ENCODE measurements at places on chromosomes 4 and X.

DNA sequence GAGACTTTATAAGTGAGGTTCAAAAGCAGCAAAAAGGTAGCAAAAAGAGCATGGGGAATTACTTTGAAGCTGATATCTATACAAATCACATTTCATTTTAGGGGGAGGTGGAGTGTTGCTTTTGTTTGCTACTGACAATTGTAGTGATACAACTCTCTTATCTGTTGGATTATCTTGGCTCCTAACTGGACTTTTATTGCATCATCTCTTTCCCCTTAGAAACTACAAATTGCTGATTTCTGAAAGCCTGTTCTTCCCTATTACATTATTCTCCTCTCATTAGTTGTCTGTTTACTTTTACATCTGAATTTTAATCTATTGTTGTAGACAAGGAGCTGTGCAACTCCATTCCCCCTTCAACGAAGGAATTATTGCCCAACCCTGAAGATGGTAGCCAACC is 75.0 kb upstream of the GNPDA2 start:
- no peak for DNase-seq

DNA sequence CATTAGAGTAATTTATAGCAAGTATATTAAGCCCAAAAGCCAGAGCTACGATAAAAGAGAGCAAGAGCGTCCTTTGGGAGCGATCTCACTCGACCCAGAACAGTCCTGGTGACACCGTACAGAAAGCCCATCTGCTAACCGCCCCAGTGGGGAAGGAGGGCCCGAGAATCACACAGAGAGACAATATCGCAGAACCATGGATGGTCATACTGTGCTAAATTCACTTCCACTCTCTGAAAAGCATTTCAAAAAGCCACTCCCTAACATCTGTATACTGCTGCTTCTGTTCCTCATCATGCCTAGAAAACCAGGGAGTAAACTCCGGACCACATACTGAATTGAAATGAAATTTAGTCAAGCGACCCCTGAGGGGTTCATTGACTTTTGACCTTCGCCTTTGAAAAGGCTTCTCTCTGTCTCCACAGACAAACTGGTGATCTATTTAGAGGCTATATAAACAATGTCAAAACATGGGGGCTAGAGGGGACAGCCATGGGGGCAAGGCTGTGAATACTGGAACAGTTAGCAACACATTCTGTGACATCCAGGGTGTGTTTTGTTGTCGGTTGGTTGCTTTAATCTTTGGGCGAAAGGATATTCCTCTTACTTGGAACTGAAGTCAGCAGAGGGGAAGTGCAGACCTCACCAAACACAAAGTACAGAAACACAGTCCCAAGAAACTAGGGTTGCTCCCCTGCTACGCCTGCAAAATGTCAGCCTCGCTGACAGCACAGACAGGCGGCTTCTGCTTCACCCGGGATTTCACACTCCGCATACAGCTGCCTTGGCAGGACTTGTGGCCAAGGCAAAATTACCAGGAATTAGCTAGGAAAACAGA is 129.0 kb upstream of the RASGEF1B start:
- no peak for DNase-seq

DNA sequence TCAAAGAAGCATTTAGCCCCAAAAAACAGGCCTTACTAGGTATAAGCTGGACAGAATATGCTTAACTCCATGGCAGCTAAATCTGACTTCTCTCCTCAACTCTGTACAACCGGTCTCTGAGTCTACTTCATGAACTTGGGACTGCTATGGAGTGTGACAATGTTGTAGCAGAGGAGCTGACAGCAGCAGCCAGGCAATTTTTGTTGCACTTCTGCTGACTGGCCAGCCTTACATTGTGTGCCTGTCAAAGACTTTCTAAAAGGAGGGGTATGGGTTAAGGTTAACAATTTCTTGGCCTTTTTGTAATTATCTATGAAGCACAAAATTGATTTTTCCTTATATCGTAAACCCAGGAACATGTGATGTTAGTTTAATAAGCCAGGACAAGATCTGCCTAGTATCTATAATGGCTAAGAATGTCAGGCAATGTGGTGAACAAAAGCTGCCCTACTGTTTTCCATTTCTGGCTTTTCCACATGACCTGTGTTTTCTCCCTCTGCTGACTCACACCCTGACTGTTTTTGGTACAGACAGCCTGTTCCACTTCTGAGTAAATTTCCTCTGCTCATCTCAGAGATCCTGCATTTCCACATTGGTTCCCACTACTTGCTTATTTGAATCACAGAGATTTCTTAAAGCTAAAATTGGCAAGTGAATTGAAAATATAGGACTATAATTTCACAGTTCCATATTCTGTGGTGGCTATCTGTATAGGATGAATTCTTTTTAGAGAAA is 9.3 kb downstream of the NOX1 start:
- DNase-seq = no peak

DNA sequence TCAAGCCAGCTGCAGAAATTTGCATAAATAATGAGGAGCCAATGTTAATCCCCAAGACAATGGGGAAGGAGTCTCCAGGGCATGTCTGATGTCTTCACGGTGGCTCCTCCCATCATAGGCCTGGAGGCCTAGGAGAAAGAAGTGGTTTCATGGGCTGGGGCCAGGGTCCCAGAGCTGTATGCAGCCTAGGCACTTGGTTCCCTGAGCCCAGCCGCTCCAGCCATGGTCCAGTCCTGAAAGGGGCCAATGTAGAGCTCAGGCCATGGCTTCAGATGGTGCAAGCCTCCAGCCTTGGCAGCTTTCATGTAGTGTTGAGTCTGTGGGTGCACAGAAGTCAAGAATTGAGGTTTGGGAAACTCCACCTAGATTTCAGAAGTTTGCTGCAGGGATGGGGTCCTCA is 628.2 kb upstream of the GRIA3 start:
- DNase-seq = no peak

DNA sequence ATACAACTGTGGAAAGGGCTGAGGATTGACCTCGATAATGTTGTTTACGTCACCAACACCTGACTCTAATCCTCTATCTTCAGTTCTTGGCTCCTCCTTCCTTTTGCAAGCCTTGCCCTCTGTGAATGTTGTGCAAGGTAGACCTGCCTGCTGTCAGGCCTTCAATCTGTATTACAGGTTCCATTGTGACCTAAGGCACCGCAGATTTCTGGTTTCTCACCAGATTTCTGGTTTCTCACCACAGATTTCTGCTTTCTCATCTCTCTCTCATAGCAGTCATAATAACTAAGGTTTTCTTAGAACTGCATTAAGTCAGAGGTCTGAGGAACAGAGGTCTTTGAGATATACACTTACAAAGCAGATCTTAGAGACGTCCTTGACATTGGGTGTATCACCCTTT is 51.5 kb upstream of the ETNPPL start:
- no peak for DNase-seq
